ENCODE measurements at places on chromosomes 12 and 14.

DNA sequence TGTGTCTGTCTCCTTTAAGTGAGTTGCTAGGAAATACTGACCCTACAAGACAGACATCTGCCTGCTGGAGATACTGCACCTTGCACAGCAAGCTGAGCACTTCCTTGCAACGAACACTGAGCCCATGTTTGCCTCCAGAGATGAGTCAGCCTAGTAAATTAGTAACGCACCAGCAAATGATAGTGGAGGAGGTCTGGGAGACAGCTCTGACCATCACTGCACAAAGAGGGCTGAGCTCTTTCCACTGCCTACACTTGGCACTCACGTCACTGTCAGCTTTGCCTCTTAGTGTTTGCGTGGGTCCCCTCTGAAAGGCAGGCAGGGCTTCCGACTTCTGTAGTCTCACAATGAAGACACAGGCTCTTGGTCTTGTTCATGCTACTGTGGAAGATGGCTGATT is 109.0 kb downstream of the APAF1 start:
- DNase-seq, result no peak

- no peak for DNase-seq
Observed at GRCh38 chr12:117766008-117766407, 202.8 kb downstream of the KSR2 start.

DNA sequence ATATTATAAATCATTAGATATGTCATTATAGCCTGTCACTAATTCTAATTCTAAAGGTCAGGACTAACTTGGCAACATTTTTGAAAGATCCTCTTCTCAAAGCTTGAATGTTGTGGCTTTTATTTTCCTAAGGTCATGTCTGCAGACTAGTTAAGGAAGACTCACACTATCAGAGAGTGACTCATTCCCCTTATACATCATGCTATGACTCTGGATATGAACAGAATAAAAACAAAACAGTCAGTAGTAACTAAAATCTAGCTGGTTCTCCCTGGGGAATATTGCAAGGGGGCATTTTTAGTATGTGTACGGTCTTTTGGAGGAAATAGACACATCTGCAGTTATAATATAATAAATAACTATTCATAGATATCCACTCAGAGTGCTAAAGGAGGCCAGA is 170.6 kb downstream of the SLC2A13 start:
- DNase-seq, result no peak

DNA sequence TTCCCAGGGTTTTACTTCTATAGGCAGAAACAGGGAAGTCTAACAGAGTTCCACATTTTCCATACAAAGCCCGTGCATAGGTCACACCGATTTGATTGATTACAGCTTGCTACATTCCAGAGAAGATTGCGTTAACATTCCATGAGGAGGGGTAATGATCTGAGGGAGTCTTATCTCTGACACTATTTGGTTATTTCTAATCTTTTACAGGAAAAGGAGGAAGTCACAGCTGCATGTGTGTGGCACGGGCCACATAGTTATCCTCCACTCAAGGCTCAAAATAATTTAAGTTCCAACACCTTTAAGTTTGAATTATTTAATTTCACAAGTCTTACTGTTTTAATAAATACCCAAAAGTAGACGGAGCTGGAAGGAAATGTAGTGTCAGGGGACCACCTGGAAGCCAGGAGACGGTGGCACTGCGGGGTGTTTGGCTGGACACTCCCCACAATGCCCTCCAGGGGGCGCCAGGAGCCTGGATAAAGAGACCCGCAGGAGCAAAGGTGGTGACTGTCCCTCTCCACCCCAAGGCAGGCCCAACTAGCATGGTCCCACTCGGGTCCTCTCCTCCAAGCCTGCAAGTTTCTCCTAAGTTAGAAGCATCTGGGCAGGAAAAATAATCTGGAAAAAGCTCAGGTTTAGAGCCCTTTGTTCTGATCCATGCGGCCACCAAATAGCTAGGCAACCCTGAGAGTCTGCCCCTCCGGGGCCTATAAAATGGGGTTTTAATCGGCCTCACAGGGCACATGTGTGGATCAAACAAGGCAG is 20.2 kb downstream of the KRT8 start:
- peak; percentile 77 for DNase-seq

GRCh38 chr12:14999021-14999694 is 26.3 kb downstream of the PDE6H start:
- no peak for DNase-seq

DNA sequence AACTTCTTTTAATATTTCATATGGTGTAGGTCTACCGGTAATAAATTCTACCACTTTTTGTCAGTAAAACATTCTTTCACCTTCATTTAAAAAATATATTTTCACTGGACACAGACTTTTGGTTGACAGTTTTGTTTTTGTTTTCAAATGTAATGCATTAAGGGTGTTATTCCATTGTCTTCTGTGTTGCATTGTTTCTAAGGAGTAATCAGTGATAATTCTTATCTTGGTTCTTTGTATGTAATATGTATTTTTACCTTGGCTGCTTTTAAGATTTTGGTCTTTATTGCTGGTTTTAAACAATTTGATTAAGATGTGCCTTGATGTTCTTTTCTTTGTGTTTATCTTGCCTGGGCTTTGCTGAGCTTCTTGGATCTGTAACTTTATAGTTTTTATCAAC is 4.1 kb downstream of the MAP1LC3B2 start:
- no peak for DNase-seq

GRCh38 chr12:104782296-104782695 is 175.8 kb downstream of the SLC41A2 start:
- no peak for DNase-seq

GRCh38 chr12:105218434-105218833 is 17.5 kb downstream of the APPL2 start:
- no peak for DNase-seq

- DNase-seq, result no peak
Observed at GRCh38 chr12:62210422-62210821, 49.8 kb upstream of the USP15 start.

DNA sequence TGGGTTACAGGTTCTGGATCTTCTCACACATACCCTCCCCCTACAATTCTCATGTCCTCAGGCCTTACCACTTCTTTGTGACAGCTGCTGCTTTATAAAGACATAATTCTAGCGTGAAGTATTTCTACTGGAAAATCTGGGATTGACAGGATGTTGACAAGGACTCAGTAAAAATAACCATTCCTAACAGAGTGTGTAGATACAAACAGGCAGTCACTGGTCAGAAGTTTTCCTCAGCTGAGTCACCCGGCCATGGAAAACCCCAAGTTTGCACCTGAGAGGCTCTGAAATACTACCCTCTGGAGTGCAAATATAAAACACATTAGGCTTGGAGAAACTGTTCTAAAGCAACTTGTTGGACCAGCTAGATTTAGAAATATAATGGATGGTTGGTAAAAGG is 54.4 kb downstream of the SPPL3 start:
- DNase-seq, result no peak

GRCh38 chr12:106133136-106134087 is 5.3 kb downstream of the NUAK1 start:
- DNase-seq, result no peak

DNA sequence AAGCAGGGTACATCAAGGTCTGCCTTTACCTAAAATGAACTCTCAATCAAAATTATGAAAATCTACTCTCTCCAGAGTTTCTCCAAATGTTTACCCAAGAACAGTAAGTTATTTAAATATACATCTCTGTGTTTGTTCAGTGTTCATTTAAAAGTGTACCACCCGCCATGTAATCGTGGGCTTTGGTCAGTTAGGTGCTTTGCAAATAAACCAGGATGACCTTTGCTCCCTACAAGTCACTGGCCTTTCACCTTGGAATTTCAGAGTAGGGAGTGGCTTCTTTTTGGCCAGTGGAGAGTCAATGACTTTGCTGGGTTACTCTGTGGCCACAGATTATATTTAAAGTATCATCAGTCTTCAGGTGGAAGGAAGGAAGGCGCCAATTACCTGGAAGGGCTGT is 74.6 kb upstream of the PTPRB start:
- no peak for DNase-seq

GRCh38 chr12:1517734-1518525 is 76.5 kb downstream of the FBXL14 start:
- no peak for DNase-seq
